ENCODE measurements at places on chromosomes 1 and 21. TPM values are rescaled to one million over a fixed set of nuclear protein-coding genes. Genes with fewer than 3 reads are reported as not detected.

GRCh38 chr1:230240446-230241086 lies 173.5 kb downstream of the GALNT2 start:
- no peak for DNase-seq

Gene UMODL1
- polyA plus RNA-seq, result 0.33 TPM

Gene CCDC185
- not detected for polyA plus RNA-seq

GRCh38 chr1:70993798-70994197 lies 53.8 kb downstream of the PTGER3 start:
- no peak for DNase-seq

- DNase-seq, result no peak
These were observed 36.3 kb upstream of the CITED4 start for GRCh38 chr1:40898431-40898901.

Gene CFHR4
- polyA plus RNA-seq, result not detected

DNA sequence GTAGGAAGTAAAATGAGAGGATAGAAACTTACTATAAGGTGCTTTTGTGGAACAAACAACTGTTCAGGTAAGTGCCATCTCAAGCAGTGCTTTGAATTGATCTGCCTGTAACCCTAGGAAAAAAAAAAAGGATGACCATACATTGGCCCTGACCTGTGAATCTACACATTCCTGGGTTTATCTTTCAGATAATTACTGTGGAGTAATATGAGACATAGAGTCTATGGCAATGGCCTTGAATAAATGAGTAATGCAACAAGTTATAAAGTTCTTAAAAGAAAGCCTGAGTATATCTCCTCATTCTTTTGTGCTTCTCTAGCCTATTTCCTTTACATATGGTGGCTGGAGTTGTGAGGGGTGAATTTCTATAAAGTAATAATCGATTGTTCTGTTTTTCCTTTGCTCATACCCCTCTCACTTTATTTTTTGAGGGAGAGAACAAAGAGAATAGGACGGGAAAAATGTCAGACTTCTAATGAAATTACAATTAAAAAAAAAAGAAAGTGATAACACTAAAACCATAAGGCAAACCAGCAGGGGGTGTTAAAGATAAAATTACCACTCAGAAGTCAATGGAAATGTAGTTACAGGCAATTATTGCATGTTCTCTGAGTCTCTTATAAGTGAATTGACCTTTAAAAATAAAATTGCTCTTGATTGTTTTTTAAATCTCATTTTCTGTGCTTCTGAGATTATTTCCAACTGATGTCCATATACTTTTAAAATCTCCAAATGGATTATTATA lies 12.4 kb upstream of the ATP1A1 start:
- DNase-seq, result no peak

Gene FCRL5
- 0.06 TPM for polyA plus RNA-seq

GRCh38 chr1:56524263-56524662 lies 55.1 kb downstream of the PLPP3 start:
- DNase-seq, result no peak

Gene GBP3
- polyA plus RNA-seq, result 11.5 TPM

DNA sequence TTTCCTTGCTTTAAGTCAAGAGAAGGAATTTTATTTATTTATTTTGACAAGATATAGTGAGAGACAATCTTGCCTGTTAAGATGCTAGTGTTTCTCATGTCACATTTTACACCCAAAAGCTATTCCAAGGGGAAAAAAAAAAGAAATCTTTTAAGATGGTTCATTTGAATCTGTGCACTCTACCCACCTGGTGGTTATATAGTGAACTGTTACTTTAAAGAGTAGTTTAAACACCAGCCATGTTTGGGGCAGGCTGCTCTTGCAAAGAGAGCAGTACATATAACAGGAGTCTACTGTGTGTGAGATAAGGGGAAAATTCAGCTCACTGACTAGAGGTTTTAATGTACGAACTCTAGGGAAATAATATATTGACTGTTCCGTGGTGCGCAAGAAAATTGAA lies 3.3 kb upstream of the ELAVL4 start:
- DNase-seq, result no peak

Gene OLFML3
- polyA plus RNA-seq, result 251 TPM

Gene TMPRSS2
- 47.6 TPM for polyA plus RNA-seq

GRCh38 chr1:1788646-1789431 lies 10.6 kb upstream of the NADK start:
- DNase-seq, result no peak

DNA sequence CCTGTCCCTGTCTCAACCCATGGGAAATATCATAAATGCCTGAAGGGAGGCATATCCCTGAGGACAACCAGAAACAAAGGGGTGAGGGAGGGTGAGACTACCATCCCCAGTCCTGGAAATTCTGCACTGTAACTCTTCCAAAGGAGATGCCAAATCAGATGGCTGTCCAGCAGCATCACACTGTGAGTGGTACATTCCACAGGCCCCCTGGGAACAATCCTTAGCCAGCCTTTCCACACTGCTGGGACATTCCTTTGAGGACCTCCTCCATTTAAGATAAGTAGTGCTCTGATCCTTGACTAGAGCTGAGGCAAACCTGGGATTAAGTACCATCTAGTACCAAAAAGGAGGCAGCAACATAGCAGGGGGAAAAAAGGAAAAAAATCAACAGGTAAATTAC lies 10.7 kb downstream of the IVL start:
- DNase-seq, result no peak

DNA sequence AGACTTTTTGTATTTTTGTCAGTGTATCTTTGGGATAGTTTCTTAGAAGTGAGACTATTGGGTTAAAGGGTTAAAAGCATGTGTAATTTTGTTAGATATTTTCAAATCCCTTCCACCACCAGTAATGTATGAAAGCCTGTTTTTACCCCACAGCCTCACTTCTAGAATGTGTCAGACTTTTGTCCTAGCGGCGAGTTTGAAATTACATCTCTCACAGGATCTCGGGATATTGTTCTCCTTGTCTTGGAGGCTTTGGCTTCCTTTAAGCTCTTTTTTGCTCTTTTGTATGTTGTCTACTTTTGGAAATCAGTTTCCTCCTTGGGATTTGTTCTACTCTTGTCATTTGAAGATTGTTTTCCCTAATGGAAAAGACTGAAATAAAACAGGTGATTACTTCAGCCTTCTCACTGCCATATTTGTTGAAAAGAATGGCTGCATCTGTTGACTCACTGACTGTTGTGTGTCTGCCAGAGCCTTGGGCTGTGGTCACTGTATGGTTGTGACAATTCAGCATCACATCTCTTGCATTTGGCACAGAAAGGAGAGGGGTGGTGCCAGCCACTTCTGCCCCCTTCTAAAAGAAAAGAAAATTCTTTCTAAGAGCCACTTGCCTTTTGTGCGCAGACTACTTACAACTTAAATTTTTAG lies 22.6 kb downstream of the ST3GAL3 start:
- no peak for DNase-seq

Gene OR2AK2
- polyA plus RNA-seq, result not detected

Gene FAM110D
- 1.2 TPM for polyA plus RNA-seq

Data from right lung (tissue), 10 donors.